ENCODE measurements at places on chromosomes 4 and X. TPM values are rescaled to one million over a fixed set of nuclear protein-coding genes. Genes with fewer than 3 reads are reported as not detected.

Gene BCORL1
- total RNA-seq = 6.3 TPM

Gene GAB1
- 11.5 TPM for total RNA-seq

Gene PHOX2B
- not detected for total RNA-seq

Gene SLC4A4
- total RNA-seq = 7.5 TPM

Gene PGM2
- 26.5 TPM for total RNA-seq

Gene UGT2B15
- total RNA-seq = not detected

Gene SSX4
- not detected for total RNA-seq

Gene EPGN
- total RNA-seq = 92.6 TPM

Gene DMRTC1
- not detected for total RNA-seq

Measured in smooth muscle cell of the pulmonary artery (primary cell).